ENCODE measurements at places on chromosomes 7 and 10. TPM values are rescaled to one million over a fixed set of nuclear protein-coding genes. Genes with fewer than 3 reads are reported as not detected.
A peak's percentile ranks its signal among the peaks of the same experiment; 100 is the strongest.

- DNase-seq, result peak; percentile 88
Observed at GRCh38 chr10:5609952-5610616, 56.3 kb downstream of the ASB13 start.

The DLG5 gene
- 40.8 TPM for total RNA-seq

DNA sequence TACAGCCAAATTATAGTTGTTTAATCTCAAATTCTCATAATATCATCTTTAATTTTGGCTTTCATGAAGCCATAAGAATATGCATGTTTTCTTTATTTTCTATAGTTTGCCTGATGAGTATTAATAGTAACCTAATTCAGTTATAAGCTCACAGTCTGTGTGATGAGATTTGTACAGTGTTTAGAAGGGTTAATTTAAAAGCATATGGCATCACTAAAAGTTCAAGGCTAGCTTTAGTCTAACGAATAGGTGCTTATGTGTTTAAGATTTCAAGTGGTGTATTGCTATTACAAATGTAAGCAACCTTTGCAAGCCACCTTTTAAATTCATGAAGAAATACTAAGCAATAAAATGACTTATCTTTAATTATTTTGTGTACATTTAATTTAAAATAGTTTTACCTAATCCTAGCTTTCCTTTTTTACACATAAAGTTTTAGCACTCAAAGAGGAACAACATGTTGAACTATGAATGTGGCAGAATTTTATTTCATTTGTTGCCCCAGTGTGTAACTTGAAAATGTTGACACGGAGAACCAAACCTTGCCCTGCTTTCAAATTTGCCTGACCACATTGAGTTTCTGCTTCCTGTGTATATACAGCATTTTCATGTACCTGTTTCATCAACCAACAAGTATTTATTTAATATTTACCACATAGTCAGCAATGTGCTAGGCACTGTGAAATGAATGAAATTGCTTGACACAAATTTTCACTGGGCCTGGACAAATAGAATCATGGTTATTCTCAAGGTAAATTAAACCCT lies 41.5 kb downstream of the TET1 start:
- no peak for DNase-seq

- no peak for DNase-seq
Observed at GRCh38 chr10:79390551-79391229, 43.4 kb downstream of the PPIF start.

All from mammary epithelial cell (primary cell).